CD4-positive, CD25-positive, alpha-beta regulatory T cell (primary cell): ENCODE measurements at places on chromosomes 4 and X.

- H3K27me3 ChIP-seq = no peaks in the 10 kb centered on the region
- DNase-seq = no peak
- no peaks in the 10 kb centered on the region for H3K4me1 ChIP-seq
- no peaks in the 10 kb centered on the region for H3K36me3 ChIP-seq
Measured at GRCh38 chrX:132831336-132831973, 127.0 kb downstream of the HS6ST2 start.

- no peak overlapping the region for H3K4me3 ChIP-seq
- no peaks in the 10 kb centered on the region for H3K4me1 ChIP-seq
- no peaks in the 10 kb centered on the region for H3K36me3 ChIP-seq
- no peak for DNase-seq
Measured at GRCh38 chrX:139172731-139173130, 357.8 kb upstream of the F9 start.

DNA sequence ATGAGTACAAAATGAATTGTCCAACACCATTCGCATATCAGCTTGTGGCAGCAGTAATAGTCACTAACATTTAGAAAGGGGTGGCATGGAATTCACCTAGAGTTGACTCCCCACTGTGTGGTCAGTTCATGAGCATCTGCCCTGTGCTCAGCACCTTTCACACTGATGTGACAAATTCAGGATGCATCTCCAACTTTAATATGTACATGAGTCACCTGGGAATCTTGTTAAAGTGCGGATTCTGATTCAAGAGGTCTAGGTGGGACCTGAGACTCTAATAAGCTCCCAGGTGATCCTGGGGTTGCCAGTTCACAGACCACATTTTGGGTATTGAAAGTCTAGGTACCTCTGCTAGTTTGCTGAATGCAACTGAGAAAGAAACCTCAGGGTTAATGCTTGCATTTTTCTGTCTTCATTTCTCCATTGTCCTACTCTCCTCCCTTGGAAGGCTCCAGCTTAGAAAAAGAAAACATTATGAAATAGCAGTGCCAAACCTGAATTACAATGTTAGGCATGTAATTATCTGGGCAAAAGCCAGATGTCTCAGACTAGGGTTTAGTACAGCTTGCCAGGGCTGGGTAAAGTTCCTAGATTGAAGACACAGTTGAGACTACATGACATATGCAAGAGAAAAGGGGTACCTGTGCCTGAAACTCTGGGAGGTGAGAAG, 32.7 kb downstream of the TMSB4X start:
- H3K4me1 ChIP-seq = peaks cover 51% of the 10 kb centered on the region
- H3K27me3 ChIP-seq = no peaks in the 10 kb centered on the region
- peak overlapping the region; percentile 26 for H3K4me3 ChIP-seq
- no peak for DNase-seq
- H3K27ac ChIP-seq = no peak overlapping the region

DNA sequence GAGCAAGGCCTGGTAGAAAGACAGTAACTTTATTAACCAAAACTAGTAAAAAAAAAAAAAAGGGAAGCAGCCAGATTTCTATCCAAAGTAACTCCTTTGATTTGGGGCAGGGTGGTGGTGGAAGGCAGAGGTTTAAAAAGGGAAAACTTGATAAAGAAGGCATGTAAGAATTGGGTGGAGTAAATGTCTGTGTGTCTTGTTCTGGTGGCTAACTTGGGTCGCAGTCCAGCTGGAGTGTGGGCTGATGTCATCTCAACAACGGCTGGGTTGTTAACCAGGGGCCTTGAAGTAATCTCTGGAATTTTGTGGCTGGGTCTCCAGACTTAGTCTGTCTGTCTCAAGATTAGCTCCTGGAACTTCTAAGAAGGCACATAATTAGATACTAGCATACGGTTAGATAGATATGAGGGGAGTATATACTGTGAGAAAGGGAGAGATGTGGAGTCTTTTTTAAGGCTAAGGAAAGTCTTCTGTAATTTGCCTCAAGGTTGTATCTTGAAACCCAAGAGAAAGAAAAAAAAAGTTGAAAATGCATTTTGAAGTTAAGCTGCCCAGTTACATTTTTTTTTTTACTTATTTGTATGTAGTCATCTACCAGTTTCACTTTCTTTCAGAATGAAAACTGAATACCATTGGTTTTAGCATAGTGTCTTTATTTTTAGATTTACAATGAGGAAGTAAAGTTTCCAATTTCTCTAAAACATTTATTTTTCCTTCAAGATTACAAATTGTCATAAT, 48.3 kb downstream of the MTHFD2L start:
- DNase-seq = no peak
- H3K4me1 ChIP-seq = no peaks in the 10 kb centered on the region
- no peaks in the 10 kb centered on the region for H3K27me3 ChIP-seq
- no peaks in the 10 kb centered on the region for H3K36me3 ChIP-seq

GRCh38 chrX:132651421-132652086, 162.7 kb upstream of the MBNL3 start:
- H3K27me3 ChIP-seq = no peaks in the 10 kb centered on the region
- no peaks in the 10 kb centered on the region for H3K4me1 ChIP-seq
- no peak overlapping the region for H3K4me3 ChIP-seq
- no peak overlapping the region for H3K27ac ChIP-seq

DNA sequence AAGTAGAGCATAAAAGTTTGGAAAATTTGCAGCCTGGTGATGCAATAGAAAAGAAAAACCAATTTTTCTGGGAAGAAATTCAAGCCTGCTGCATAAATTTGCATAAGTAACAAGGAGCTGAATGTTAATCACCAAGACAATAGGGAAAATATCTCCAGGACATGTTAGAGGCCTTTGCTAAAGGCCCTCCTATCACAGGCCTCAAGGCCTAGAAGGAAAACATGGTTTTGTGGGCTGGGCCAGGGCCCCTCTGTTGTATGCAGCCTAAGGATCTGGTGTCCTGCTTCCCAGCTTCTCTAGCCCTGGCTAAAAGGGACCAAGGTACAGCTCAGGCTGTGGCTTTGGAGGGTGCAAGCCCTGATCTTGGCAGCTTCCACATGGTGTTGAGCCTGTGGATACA, 6.2 kb upstream of the RTL3 start:
- no peaks in the 10 kb centered on the region for H3K27me3 ChIP-seq
- no peak overlapping the region for H3K4me3 ChIP-seq
- H3K4me1 ChIP-seq = no peaks in the 10 kb centered on the region
- H3K36me3 ChIP-seq = no peaks in the 10 kb centered on the region
- DNase-seq = no peak

DNA sequence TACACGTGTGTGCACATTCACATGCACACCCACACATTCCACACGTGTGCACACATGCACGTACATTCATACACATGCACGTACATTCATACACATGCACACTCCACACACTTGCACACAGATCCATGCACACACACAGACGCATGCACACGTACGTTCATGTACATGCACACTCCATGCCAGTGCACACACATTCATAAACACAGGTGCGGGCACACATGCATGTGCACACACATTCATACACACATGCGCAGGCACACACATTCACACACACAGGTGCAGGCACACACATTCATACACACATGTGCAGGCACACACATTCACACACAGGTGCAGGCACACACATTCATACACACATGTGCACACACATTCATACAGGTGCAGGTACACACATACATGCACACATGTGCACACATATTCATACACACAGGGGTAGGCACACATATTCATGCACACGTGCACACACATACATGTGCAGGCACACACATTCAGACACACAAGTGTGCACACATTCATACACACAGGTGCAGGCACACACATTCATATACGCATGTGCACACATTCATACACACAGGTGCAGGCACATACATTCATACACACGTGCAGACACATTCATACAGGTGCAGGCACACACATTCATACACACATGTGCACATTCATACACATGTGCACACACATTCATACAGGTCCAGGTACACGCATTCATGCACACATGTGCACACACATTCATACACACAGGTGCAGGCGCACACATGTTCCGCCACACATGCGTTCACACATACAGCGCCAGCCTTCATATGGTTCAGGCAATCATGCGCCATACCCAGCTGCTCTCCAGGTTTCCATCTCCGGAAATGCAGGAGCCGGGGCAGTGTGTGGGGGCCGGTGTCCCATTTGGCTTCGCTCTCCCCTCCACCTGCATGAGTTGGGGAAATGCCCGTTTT, 124.8 kb downstream of the HMX1 start:
- no peaks in the 10 kb centered on the region for H3K27me3 ChIP-seq
- no peak overlapping the region for H3K27ac ChIP-seq
- H3K4me1 ChIP-seq = no peaks in the 10 kb centered on the region
- H3K4me3 ChIP-seq = no peak overlapping the region
- no peaks in the 10 kb centered on the region for H3K36me3 ChIP-seq

GRCh38 chr4:42603862-42604261, 53.0 kb downstream of the ATP8A1 start:
- no peak overlapping the region for H3K27ac ChIP-seq
- no peaks in the 10 kb centered on the region for H3K27me3 ChIP-seq
- no peak overlapping the region for H3K4me3 ChIP-seq
- H3K36me3 ChIP-seq = peaks cover 9% of the 10 kb centered on the region

DNA sequence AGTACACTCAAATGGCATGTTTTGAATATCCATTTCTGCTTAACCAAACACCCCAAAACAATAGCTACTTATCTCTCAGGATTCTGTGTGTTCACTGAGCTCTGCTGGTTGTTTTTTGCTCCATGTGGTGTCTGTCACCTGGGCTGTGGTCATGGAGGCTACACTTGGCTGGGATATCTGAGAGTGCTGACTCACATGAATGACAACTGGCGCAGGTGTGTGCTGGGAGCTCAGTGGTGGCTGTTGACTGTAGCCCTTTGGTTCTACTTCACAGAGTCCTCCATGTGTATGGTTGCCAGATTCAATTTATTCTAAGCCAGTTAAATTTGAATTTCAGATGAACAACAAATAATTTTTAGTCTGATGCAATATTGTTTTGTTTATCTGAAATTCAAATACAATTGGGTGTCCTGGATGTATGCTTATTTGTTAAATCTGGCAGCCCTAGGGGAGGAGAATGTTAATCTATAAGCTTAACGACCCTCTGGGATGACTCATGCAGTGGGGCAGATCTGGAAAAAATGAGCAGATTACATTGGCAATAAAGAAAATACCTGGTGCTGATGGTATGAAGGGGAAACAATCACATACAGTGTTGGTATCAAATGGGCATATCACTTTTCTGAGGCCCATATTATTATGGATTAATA, 28.2 kb upstream of the TCEAL4 start:
- no peak overlapping the region for H3K27ac ChIP-seq
- no peak overlapping the region for H3K4me3 ChIP-seq
- no peaks in the 10 kb centered on the region for H3K36me3 ChIP-seq
- H3K27me3 ChIP-seq = no peaks in the 10 kb centered on the region
- no peaks in the 10 kb centered on the region for H3K4me1 ChIP-seq

- H3K4me3 ChIP-seq = no peak overlapping the region
- H3K4me1 ChIP-seq = no peaks in the 10 kb centered on the region
- H3K27me3 ChIP-seq = no peaks in the 10 kb centered on the region
- no peak for DNase-seq
Measured at GRCh38 chr4:168335621-168336020, 17.1 kb upstream of the DDX60 start.

- no peak for DNase-seq
- peaks cover 2% of the 10 kb centered on the region for H3K27me3 ChIP-seq
- no peak overlapping the region for H3K4me3 ChIP-seq
- no peaks in the 10 kb centered on the region for H3K36me3 ChIP-seq
- H3K27ac ChIP-seq = no peak overlapping the region
- H3K4me1 ChIP-seq = no peaks in the 10 kb centered on the region
Measured at GRCh38 chr4:76457885-76458284, 22.9 kb downstream of the SHROOM3 start.

GRCh38 chr4:86184901-86185285, 175.0 kb downstream of the MAPK10 start:
- no peak overlapping the region for H3K4me3 ChIP-seq
- no peaks in the 10 kb centered on the region for H3K4me1 ChIP-seq
- no peak for DNase-seq
- H3K27me3 ChIP-seq = no peaks in the 10 kb centered on the region
- H3K36me3 ChIP-seq = no peaks in the 10 kb centered on the region
- H3K27ac ChIP-seq = no peak overlapping the region

DNA sequence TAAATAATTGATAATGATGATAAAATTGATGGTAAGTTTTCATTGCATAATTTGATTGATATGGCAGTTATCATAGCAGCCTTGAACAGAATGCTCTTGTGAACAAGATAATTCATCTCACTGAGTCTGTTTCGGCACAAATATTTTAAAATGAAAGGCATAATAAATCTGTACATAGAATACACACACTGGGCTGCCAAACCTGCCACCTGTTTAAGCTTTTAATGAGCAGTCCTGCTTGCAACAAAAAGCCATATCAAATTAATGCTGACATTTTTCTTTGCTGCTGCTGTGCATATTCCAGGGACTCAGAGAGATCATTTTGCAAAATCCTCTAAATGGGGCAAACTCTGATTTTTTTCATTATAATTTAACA, 201.1 kb downstream of the ARHGAP24 start:
- no peaks in the 10 kb centered on the region for H3K36me3 ChIP-seq
- no peaks in the 10 kb centered on the region for H3K27me3 ChIP-seq
- H3K27ac ChIP-seq = no peak overlapping the region
- H3K4me1 ChIP-seq = no peaks in the 10 kb centered on the region
- no peak for DNase-seq
- no peak overlapping the region for H3K4me3 ChIP-seq

DNA sequence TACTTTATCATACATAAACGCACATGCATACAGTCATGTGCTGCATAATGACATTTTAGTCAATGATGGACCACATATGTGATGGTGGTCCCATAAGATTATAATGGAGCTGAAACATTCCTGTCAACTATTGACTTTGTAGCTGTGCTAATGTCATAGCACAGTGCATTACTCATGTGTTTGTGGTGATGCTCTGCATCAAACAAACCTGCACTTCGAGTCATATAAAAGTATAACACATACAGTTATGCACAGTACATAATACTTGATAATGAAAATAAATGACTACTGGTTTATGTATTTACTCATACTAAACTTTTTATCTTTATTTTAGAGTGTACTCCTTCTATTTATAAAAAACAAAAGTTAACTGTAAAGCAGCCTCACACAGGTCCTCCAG, 60.5 kb upstream of the MCUB start:
- H3K27ac ChIP-seq = no peak overlapping the region

DNA sequence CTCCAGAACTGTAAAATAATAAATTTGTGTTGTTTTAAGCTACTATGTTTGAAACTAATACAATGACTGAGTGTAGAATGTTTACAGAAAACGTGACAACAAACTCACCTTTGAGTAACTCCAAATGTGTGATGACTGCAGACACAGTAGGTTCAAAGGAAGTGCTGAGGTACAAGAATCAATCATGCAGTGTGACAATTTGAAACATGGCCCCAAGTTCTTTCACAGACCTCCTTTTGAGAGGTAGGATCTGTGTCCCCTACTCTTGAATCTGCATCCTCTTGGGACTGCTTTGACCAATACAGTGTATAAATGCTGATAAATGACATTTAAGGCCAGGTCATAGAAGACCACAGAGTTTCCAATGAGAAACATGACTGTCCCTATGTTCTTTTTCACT, 667.7 kb upstream of the DIPK2B start:
- H3K36me3 ChIP-seq = no peaks in the 10 kb centered on the region
- no peak overlapping the region for H3K4me3 ChIP-seq
- no peaks in the 10 kb centered on the region for H3K4me1 ChIP-seq
- no peak overlapping the region for H3K27ac ChIP-seq
